ENCODE measurements at places on chromosomes 5 and 9.

GRCh38 chr9:76255781-76256455 is 138.3 kb downstream of the RFK start:
- DNase-seq: no peak

- DNase-seq: no peak
Measured at GRCh38 chr9:4148751-4149150, 151.1 kb downstream of the GLIS3 start.

GRCh38 chr9:26643826-26644225 is 248.8 kb downstream of the CAAP1 start:
- DNase-seq: no peak

DNA sequence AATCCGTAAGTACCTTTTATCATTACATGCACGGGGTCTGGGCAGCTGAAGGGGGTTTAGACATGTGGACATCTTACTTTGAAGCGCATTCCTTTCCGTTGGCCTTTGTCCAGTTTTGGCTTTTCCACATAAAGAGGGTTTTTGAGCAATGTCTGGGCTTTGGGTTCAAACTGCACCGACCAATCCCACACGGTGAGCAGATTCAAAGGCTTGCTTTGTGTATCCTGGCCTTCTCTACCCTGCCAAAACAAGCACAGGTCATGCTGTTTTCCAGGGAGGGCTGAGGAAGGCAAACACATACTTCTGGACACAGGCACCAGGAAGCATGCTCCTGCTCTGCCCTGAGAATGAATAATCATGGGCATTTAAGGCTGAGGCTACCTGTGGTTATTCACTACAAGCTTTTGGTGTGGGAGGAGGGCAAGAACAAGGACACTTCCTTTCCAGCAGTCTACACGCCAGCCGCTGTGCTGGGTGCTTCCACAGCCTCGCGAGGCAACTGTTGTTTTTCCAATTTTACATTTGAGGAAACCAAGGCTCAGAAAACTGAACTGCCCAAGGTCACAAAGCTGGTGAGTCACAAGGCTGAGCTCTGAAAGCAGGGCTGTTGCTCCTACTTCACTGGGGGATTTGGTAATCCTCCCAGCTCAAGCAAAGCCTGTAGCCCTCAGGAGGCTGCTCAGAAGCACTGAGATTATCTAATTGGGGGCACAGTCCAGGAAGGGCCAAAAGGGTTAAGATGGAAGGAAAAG is 59.8 kb upstream of the GOLPH3 start:
- DNase-seq: no peak

GRCh38 chr5:128357226-128357625 is 180.8 kb downstream of the FBN2 start:
- no peak for DNase-seq

- DNase-seq: no peak
Measured at GRCh38 chr5:42581845-42582244, 158.6 kb downstream of the GHR start.

DNA sequence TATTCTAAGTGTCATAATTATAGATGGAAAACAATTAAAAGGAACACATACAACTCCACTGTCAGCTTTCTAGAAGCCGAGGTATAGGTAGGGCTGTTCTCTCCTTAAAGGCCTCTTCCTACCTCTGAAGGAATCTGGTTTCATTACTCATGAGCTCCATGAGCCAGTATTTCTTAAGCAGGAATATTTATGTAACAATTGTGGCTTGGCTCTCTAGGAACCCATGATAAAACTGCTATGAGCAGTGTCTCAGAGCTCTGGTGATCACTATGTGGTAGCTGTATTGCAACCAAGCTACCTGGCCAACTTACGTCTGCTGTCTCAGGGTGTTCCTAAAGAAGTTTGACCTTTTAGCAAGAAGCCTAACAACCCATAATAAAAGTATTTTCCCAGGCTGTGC is 157.7 kb downstream of the CEP120 start:
- DNase-seq: no peak

- DNase-seq: no peak
Measured at GRCh38 chr9:16406526-16407225, 463.8 kb downstream of the BNC2 start.

Measured in stimulated activated CD4-positive, alpha-beta T cell treated with anti-CD3 and anti-CD28 coated beads, Interleukin-4, amount 100 ng/mL, for 4 hours (primary cell).